ENCODE measurements at places on chromosomes 7 and 10. TPM values are rescaled to one million over a fixed set of nuclear protein-coding genes. Genes with fewer than 3 reads are reported as not detected.

ZNF32 gene
- 18.6 TPM for total RNA-seq

USP6NL gene
- 2.8 TPM for total RNA-seq

FAM170B gene
- not detected for total RNA-seq

GRCh38 chr10:101993651-101994200, 62.2 kb downstream of the ARMH3 start:
- no peak for DNase-seq

- DNase-seq = no peak
Observed at GRCh38 chr10:102113956-102114857, 6.0 kb downstream of the LDB1 start.

DNA sequence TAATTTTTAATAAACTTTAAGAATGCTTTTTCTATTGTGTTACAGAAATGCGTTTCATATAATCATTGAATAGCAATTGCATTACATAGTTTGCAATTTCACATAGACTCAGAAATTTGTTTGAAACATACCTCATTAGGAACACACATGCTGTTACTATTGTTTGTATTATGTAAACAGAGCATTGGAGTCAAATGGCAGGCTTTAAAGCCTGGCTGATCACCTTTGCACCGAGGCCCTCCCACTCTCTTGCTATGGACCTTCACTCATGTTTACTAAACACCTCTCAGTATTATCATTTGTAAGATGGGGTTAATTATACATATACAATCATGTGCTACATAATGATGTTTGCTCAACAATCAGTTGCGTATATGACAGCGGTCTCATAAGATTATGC, 203.6 kb upstream of the NPSR1 start:
- DNase-seq = no peak

DNA sequence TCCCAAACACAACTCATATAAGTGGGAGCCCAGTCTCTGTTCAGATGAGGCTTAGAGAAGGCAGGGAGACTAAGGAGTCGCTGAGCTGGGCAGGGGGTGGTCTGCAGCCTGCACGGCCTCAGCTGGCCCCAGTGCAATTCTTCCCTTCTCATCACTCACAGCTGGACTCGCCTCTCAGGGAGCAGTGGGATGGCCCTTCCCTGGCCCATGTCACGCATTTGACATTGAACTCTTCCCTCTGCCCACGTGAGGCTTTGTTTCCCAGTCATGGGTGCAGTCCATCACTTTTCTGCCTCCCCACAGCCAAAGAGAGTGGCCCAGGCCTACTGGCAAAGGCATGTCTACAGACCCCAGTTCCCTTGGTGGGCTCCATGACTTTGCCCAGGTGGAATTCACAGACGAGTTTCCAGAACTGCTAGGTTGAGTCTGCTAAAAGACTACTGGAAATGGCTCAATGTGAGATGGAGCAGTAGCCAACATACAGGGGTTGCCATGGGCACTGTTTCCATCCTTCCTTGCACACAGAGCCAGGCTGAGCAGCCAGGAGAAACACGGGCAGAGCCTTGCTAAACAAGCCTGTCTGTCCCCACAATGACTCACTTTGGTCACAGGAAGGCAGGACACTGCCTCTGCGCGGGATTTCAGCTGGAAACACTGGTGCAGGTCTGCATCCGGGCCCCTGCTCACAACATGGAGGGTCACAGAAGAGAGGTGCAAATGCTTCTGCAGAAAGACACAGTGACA, 90.1 kb downstream of the OAT start:
- no peak for DNase-seq

DNA sequence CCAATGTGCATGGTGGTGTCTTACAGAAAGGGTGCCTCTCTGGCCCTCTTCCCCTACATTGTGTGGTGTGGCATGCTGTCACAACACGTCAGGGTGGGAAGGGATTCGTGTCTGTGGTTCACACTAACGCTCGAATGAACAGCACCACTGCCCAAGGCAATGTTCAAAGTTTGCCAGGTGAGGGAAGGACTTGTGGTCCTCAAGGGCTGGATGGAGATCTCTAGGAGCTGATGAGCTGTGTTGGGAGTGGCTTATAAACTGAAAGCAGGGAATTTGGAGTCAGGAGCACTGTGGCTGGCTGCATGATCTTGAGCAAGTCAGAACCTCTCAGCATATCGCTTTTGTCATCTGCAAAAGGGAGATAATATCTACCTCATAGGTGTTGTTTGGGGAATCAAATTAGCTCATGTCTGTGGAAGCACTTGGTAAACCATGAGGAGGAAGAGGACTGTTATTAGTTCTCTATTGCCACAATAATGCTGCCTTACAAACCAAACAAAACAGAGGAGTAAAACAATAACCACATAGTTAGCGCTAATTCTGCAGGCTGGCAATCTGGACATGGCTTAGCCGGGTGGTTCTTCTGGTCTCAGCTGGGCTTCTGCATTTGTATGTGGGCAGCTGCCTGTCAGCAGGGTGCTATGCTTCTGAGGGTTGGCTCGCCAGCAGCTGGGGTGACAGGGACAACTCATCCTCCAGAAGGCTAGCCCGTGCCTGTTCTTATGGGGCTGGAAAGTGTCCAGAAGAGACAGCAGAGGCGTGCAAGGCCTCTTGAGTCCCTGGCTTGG, 22.9 kb upstream of the C10orf105 start:
- no peak for DNase-seq

DNA sequence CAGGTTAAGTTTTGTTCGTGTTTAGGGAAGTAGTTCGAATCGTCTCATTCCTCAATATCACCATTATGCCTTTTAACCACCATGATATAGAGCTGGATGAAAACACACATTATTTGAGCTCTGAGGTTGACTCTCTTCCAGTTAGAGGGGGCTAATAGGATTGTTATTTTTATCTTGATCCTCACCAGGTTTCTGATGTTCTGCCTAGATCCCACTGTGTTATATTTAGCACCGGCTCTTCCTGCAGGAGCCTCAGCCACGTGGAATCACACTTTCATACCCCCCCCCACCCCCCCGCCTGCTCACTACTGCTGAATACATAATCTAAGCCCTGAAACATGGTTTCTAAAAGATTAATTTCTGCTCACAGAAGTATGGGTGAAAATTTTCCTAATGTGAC, 88.3 kb downstream of the NRCAM start:
- no peak for DNase-seq

GRCh38 chr7:2830609-2831376, 13.3 kb downstream of the GNA12 start:
- DNase-seq = no peak

DNA sequence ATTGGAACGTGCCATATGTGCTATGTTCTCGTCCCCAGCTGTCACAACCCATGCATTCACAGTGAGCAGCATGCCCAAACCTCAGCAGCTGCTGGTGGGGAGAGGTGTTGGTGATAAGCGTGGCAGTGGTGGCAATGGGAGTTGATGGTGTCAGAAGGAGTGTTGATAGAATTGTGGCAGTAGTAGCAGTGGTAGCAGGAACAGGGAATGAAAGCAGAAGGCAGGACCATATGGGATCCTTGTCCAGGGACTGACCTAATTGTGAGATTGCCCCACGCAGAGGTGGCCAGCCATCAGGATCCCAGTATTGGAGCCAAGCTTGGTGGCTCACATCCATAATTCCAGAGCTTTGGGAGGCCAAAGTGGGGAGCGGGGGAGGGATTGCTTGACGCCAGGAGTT, 276.3 kb downstream of the GALNT17 start:
- no peak for DNase-seq

- no peak for DNase-seq
Observed at GRCh38 chr7:155680864-155681263, 36.4 kb downstream of the RBM33 start.

DNA sequence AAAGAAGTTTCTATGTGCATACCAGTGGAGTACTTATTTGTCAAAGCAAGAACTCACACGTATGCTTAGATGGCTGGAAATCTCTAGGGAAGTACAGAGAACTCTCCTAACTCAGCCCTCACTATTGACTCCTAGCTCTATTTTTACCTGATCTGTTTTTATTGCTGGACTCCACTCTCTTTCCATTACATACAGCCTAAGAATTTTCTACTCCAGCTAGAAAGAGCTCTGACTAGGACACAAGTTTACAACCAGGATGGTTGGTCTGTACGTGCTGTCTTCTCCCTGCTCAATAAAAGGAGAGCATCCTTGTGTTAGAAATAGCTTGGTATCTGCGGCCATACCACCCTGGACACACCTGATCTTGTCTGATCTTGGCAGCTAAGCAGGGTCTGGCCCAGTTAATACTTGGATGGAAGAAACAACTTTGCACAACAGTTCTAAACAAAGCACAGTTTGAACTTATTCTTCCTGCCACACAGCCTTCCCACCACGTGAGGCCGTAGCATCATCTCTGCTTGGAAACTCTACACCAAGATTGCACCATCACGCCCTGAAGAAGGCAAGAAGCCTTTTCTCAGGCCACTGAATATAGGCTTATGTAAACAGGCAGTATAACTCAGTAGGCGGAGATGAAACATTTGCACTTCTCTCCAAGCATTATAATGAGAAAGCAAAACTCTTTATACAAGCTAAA, 50.7 kb downstream of the KCNMA1 start:
- DNase-seq = no peak

DNA sequence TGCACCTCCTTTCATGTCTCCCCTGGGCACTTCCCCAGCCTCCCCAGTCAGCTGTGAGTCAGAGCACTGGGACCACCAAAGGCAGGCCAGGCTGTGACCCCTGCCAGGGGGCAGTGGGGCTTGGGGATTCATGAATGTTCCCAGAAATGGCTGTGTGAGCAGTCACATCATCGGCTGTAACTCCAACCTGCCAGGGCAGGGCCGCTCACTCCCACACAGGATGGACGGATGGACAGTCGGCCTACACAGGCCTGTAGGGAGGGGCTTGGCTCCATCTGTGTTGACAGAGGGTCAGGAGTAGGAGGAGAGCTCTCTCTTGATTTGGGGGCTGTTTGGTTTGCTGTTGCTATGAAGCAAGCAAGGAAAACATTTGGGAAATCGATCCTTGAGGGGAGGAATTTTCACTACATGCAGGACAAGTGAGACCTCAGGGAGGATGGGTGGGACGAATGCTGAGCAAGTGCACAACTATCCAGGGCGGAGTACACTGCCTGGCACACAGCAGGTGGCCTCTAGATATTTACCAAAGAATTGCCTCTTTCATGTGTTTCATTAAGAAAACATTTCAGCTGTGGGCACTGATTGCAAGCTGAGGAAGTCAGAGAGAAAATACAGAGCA, 2.9 kb upstream of the IGFBP1 start:
- no peak for DNase-seq

GRCh38 chr7:66864294-66864693, 56.7 kb upstream of the TMEM248 start:
- no peak for DNase-seq

- DNase-seq = no peak
Observed at GRCh38 chr7:93758631-93759030, 131.9 kb downstream of the TFPI2 start.

- DNase-seq = no peak
Observed at GRCh38 chr7:88226886-88227516, 7.2 kb upstream of the SRI start.
